ENCODE measurements at places on chromosomes 16 and 17.

GRCh38 chr17:36993227-36993626, 44.5 kb downstream of the AATF start:
- no peak for DNase-seq

- DNase-seq, result no peak
Observed at GRCh38 chr17:40522961-40523310, 21.5 kb upstream of the TNS4 start.

DNA sequence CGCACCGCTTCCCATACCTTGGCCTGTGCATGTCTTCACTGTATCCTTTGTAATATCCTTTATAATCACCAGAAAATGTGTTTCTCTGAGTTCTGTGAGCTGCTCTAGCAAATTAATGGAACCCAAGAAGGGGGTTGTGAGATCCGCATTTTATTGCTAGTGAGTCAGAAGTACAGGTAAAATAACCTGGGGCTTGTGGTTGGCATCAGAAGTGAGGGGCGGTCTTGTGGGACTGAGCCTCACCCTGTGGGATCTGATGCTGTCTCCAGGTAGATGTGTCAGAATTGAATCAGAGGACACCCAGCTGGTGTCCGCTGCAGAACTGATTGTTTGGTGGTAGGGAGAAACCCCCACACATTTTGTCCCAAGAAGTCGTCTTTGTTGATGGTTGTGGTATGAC, 382.4 kb downstream of the SNX29 start:
- no peak for DNase-seq

- no peak for DNase-seq
Observed at GRCh38 chr16:69906838-69907401, 44.2 kb upstream of the CLEC18A start.

DNA sequence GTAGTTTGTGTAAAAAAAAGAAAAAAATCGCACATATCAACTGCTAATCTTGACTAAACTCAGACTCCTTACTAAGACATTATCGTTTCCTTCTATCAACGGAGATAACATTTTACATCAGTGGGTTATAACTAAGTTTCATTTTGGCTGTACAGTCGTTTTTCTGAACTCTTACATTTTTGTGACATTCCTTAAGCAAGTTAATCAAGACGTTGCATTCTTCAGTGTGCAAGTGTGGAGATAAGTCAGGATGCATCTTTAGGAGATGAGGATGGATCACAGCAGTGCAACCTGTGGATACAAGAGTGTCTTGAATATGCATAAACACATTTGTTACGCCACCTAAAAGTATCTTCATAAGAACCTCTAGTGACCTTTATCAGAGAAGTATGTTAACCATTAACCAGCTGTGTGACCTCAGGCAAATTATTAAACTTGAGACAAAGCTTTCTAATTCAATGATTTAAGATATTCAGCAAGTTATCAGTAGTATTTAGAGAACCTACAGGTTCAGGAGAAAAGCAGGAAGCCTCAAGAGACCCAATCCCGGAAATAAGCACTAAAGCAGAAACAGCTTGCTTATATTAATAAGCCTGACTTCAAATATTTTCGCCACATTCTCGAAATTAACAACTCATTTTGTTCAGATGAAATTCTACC, 9.4 kb downstream of the CMC2 start:
- no peak for DNase-seq

GRCh38 chr17:19928299-19928698, 49.3 kb downstream of the AKAP10 start:
- no peak for DNase-seq

Measured in activated CD4-positive, alpha-beta memory T cell treated with anti-CD3 and anti-CD28 coated beads, Interleukin-2, amount 10 ng/mL, durations not matched to agents 7 days and 5 days (primary cell).